NCI-H446 (cell line): ENCODE measurements at places on chromosomes 12 and 14.

DNA sequence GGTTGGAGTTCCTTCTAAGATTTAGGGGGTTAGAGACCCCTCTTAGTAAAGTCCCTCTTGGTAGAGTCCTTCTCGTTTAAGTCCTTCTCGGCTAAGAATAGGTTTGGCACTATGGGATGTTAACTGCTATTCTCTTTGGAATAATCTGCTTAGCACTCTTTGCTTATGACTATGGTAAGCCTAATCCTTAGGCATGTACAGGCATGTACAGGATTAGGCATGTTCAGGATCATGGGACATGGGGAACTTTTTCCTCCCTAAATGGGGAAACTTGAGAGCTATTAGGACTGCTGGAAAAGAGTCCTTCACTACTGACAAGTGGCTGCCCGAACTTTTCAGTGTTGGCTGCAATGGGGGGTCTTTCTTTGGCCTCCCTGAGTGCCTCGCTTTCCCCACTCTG lies 193.3 kb downstream of the TMEM117 start:
- DNase-seq = no peak

GRCh38 chr12:32126720-32127119 lies 20.1 kb downstream of the BICD1 start:
- DNase-seq = no peak

DNA sequence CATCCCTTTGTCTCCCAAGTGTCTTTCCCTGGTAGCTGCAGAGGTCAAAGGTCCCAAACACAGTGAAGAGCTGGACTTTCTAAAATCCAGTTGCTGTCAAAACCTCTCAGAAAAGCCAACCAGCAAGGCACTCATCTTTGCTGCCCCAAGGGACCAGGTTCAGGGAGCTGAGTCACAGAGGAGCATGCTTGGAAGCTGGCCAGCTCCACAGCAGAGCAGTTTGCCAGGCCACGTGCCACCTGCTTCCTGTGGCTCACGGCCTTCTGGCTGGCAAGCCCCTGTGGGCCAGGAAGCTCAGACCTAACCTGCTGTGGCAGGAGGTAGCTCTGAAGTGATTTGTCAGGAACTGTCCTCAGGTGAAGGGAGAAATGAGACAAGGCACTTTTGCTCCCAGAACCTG lies 3.6 kb downstream of the ISCU start:
- DNase-seq = peak; percentile 74

DNA sequence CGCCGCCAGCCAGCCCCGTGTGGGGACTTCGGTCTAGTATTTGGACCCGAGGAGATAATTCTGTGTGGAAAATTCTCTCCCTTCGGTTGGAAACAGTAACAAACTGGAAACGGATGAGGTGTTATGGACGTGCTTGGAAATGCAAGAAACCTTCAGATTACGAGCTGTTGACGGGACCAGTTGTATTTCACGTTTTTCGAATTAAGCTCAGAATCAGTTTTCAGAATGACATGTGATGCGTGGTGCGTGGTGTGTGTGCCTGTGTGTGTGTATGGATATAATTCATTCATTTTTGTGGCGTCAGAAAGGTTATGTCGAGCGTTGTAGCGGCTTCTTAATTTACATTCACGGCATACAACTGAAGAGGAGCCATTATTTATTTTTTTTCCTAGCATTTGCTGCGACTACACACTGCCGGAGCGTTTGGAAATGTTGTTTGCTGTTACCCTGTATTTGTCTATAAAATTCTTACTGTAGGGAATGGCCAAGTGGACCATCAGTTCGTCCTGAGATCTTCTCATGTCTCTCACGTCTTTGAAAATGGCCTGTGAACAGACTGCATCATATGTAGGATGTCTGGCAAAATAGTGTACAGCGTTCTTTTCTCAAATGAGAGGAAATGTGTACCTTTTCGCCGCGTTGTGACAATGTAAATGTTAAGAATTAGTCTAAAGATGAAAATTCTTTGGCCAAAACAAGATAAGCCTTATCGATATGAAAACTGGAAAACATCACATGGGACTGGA lies 1.3 kb downstream of the TRAF3 start:
- DNase-seq = no peak

DNA sequence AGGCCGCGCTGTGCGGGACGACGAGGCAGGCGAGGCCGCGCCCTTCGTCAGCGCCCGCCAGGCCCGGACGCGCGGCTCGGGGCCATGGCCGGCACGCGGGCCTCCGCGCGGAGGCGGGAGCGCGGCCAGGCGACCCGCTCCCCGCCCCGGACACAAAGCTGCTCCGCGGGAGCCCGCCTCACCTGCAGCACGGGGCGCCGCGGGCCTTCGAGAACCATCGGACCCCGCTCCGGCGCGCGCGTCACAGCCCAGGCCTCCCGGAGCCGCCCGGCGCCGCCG lies 342 bp downstream of the DICER1 start:
- no peak for DNase-seq

DNA sequence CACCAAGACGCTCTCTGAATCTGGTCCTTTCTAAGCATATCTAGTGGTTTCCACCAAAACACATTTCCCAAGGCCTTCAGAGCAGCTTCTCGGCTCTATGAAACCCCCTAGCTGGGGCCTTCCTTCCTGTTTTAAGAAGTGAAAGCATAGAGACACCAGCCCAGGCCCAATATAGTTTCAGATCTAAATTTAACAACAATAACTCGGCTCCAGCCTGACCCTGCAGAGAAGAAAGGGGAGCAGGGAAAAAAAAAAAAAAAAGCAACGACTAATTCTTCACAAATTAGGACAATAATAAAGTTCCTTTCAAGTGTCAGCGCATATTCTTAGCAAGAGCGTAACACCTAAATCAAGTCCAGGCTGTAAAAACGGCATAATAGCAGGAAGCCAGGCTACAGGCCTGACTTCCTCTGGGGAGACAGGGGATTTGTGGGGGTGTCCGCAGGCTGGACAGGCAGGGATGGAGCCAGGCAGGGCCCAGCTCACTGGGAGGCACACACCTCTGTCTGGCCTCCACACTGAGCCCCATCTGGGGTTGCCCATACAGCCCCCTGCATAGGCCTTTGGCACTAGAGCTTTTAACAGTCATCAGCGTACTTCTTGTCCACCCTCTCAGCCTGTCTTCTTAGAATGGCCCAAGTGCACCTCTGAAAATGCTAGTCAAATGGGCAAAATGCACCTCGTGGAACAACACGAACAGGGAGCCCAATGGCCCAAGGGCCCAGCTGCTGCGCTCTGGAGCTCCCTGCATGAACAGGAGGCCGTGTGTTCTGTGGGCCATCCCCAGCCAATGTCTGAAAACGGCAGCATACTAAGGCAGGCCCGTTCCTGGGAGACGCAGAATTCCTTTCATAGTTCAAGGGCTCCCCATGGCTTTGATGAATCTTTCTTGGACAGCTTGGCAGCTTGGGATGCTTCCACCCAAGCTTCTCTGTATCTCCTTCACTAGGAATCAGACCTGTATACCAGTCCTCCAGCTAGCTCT lies 772.9 kb downstream of the MED13L start:
- no peak for DNase-seq

- DNase-seq = no peak
Measured at GRCh38 chr12:121576851-121577391, 3.9 kb downstream of the KDM2B start.
